HL-60 (cell line): ENCODE measurements at places on chromosomes 4 and X.
A peak's percentile ranks its signal among the peaks of the same experiment; 100 is the strongest.

GRCh38 chrX:136784231-136784630 lies 3.5 kb upstream of the ARHGEF6 start:
- DNase-seq, result no peak

- DNase-seq, result no peak
Observed at GRCh38 chr4:151738720-151739517, 21.9 kb downstream of the GATB start.

DNA sequence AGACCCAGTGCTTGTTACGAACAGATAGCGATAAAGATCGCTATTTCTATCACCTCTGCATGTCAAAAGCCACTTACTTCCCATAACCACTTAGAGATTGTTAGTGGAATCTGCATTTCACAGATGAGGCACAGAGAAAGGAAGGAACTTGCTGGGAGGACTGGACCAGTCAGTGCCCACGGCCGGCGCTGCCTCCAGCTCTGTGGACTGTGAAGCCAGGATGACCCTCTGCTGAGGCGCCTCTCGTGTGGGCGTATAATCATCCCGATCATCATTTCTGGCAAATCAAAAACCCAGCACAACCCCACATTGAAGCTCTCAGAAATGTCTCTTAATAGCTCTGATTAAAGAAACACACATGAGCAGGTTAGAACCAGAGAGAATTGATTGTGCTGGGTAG lies 61.5 kb upstream of the ADRA2C start:
- no peak for DNase-seq

GRCh38 chrX:25154168-25154567 lies 138.4 kb upstream of the ARX start:
- no peak for DNase-seq

DNA sequence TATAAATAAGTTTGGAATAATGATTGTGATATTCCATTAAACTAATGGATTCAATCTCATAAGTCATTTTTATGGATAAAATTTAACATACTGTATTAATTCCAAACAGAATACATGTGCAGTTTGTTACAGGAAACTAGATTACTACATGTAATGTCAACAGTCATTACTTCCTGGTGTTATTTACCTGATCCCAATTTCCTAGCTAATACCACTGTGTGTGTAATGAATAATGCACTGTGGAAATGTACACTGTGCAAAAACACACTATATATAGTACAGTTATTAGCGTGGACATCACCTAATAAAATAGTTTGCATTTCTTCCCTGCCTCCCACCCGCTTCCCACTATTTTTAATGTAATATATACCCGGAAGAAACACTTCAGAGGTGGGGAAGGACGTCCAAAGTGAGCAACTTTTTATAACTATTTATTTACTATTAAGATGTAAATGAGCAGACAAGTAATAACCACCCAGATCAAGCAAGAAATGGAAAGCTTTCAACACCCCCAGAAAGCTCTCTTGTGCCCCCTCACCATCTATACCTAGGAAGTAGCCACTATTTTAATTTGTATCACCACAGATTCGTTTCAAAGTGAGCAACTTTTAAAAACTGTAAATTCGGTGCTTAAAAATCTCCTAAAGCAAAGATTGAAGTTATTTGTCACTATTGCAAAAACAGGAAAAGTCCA lies 219.1 kb downstream of the THOC2 start:
- DNase-seq, result no peak

DNA sequence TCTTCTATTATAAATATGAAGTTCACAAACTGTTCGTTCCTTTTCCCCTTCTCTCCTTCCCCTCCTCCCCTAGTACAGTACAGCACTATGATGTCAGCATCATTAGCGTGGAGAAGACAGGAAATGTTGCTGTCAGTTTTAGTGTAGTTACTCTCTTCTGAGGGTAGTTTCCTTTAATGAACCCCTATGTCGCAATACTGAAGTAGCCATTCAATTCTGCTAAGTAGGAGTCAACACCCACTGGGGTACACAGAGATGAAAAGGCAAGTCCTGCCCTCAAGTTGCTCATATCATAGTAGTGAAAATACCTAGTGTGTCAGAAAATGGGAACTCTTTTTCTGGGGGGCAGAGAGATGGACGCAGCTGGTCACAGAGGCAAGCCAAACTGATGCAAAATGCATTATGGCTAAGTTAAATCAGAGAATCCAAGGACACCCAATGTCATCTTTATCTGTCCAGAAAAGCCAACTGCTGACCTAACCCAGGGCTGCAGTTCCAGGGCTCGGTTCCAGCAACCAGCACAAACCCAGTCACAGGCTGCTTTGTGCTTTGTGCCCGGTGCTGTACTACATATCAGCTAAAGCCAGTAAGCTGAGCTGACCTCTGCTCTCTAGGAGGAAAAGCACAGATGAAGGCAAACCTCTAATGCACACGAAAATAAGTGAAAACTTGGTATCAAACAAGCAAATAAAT lies 31.5 kb downstream of the GRIA3 start:
- no peak for DNase-seq

DNA sequence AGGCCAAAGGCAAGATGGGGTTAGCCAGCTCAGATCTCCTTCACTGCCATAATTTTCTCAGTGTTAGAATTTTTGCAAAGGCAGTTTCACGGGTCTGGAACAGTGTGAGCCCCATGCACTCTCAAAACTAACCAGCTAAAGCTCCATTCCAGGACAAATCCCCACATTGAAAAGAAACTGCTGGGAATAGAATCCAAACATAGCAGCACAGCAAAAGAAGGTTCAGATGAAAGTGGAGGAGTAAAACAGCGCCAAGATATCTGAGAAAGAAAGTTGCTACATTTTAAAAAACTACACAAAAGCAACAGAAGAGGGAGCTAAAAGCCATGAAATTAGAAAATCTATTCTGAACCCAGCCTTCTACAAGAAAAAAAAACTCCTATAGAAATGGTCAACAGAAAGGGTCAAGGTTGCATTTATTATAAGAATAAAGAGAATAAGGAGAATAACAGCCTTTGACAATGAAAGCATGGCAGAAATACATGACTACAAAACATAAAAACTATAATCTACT lies 39.6 kb upstream of the SLC7A3 start:
- DNase-seq, result no peak

- DNase-seq, result no peak
Observed at GRCh38 chr4:149987330-149988086, 90.7 kb upstream of the DCLK2 start.

DNA sequence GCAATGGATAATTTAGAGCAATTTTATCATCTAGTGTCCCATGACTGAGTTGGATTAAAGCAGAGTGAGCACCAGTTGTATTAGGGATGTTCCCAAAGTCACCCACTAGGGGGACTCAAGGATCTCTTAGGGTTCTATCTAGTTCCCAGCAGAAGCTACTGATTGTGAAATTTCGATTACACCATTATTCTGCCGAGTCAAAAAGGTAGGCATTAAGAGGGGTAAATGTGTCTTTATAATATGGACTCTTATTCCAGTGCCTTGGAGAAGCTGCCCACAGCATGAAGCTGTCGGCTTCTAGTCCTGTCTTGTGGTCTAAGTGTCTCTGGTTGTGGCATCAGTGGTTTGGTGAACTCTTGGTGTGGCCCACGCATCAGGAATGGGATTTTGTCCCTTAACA lies 53.3 kb downstream of the RGS12 start:
- DNase-seq, result peak; percentile 77

DNA sequence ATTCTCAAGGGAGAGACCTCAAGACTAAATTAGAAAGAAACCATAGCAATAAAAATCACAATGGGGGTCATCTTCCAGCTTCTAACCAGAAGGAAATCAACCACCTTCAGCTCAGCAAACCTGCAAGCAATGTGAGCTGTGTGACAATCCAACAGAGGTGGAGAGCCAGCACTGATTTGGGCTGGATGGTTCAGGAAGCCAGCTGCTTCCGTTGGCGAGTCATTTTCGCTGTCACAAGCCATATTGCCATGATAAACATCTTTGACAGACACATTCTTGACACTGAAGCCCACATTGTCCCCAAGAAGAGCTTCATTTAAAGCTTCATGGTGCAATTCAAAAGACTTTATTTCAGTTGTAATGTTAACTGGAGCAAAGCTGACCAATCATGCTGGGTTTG lies 22.7 kb downstream of the F8A1 start:
- no peak for DNase-seq

- no peak for DNase-seq
Observed at GRCh38 chr4:101792056-101792590, 1.6 kb downstream of the BANK1 start.

DNA sequence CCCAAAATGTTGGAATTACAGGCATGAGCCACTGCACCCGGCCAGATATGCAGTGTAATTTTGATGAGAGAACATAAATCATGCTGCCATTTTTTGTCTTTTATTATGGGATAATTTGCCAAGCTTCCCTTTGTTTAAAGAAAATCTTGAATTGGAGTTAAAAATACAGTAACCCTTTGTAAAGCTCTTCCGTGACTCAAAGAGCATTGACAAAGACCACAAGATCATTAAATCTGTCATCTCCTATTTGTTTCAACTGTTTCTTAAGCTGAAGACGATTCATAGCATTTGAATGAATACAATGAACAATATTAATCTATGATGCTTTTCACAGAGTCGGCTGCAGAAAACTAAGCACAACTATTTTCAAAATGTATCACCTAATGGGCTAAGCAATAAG lies 132.6 kb downstream of the ANAPC4 start:
- no peak for DNase-seq

DNA sequence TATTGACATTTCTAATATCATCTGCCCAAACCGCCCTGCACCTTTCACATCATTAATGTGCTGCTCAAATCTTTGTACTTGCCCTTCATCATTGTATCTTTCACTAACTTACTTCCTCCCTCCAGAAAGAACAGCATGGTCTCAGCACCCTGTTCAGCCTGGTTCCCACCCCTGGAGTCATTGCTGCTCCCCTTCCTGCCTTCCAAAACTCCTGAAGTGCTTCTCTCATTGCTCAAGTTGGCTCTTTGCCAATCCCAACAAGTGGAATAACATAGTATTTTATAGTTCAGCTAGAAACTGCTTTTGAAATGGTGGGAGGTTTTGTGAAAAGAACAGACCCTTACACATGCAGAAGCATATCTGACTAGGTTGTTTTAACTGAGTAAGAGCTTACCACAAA lies 14.0 kb upstream of the TTC29 start:
- no peak for DNase-seq

DNA sequence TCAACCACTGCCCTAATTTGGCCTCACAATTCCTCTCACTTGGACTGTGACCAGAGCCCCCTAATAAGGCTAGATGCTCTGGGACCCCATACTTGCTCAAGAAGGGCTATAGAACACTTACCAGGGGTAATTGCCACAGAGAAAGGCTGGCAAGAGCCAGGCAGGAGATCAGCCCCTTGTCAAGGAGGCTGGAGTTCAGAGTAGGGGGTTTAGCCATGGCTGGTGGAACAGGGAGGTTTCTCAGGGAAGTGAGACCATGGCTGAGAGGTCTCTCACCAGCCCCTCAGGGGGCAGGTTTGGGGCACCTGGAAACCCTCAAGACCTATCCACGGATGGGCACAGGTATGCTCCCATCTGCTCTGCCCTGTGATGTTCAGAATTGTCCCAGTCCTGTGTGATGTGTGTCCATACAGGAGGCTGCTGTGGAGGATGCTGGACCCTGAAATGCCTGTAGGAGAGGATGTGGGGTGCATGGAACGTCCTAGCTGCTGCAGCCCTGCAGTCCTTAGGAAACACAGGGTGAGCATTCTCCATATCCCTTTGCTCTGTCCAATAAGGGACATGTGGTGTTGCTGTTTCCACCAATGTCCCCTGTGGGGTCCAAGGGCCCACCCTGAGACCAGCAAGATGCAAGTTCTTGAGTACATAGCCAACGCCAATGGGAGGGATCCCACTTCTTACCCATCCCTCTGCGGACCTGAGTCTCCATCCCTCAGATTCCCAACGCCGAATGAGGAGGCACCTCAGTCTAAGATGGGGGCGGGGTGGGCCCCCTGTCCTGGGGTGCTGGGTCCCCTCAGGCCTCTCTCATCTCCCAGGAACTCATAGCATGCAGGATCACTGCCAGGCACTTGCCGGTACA lies 16.4 kb upstream of the HSFX1 start:
- DNase-seq, result no peak

- no peak for DNase-seq
Observed at GRCh38 chrX:147894366-147894963, 17.3 kb upstream of the FMR1 start.

- no peak for DNase-seq
Observed at GRCh38 chrX:131441033-131441432, 102.8 kb upstream of the OR13H1 start.

DNA sequence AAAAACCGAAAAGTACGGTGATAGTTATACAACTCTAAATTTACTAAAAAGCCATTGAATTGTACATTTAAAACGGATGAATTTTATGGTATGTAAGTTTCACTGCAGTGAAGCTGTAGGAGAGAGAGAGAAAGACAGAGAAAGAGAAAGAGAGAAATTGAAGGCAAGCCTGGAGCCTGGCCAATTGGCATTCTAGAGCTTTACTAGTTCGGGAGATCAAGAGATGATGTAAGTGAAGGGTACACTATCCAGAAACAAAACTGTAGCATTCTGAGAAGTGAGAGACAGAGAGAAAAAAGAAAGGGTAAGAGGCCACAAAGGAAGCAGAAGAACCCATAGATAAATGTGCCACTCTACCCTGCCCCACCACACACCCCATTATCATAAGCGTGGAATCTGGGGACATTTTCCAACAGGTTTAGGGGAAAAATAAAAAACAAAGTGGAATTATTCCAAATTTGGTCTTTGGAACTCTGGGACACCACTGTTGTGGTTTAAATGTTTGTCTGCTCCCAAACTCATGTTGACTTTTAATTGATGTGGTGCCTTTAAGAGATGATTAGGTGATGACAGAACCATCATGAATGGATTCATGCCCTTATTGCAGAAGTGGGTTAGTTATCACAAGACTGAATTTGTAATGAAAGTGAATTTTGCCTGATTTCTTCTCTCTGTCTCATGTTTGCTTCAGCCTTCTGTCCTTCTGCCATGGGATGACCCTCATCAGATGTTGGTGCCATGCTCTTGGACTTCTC lies 123.0 kb upstream of the PLS3 start:
- no peak for DNase-seq

GRCh38 chrX:51860679-51861078 lies 32.7 kb upstream of the MAGED1 start:
- DNase-seq, result peak; percentile 1

DNA sequence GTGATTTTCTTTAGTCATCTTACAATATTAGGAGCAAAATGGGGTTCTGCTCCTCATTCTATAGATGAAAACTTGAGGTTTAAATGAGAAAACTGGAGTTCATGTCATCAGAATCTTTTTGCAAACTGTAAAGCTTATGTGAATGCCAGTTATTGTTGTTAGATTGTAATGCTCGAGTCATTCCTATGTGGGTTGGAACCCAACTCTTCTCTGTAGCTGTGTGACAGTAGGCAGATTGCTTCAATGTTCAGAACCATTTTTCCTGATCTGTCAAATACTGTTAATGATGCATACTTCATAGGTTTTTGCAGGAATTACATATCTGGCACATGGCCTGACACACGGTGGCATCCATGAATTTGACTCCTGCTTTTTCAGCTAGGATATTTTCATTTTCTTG lies 178.9 kb downstream of the RAPGEF2 start:
- no peak for DNase-seq
